GM20000 (cell line): ENCODE measurements at places on chromosomes 6 and 20.

GRCh38 chr6:35925961-35926360 is 5.1 kb upstream of the SRPK1 start:
- DNase-seq, result no peak

- DNase-seq, result no peak
Measured at GRCh38 chr6:137964876-137965275, 97.8 kb downstream of the TNFAIP3 start.

DNA sequence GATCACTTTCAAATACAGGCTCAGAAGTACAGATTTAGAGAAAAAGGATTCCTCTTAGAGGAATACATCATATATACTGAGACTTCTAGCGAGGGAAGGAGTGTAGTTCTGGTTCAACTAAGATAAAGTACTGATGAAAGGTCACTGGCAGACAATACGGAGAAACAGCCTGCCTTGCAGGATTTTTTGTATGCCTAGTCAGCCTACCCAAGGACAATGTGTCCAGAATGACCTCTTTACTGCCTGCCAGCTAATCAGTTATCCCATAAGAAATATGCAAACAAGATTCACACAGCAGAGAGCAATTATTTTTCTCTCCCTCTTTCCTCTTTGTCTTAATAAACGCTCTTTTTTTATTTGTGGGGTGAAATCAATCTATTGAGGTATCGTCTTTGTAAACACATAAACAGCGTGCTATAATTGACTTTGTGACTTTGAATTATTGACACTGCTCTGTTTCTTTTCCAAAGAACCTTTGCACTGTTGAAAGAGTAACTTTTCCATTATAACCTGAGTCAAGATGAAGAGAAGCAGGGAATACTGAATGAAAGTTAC is 1.4 kb upstream of the TSPYL4 start:
- no peak for DNase-seq

DNA sequence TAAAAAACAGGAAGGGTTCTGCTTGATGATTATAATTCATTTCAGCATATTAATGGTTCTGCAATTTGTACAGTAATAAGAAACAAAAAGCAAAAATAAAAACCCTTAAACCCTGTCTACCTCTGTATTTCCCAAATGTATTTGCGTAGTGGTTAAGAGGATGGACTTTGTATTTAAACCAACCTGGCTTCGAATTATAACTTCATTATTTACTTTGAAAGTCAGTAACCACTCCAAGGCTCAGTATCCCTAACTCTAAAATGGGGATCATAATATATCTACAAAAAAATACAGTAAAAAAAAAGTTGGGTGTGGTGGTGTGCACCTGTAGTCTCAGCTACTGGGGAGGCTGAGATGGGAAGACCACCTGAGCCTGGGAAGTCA is 21.4 kb downstream of the PERP start:
- DNase-seq, result no peak

GRCh38 chr20:59082077-59082740 is 39.6 kb upstream of the PRELID3B start:
- DNase-seq, result no peak

DNA sequence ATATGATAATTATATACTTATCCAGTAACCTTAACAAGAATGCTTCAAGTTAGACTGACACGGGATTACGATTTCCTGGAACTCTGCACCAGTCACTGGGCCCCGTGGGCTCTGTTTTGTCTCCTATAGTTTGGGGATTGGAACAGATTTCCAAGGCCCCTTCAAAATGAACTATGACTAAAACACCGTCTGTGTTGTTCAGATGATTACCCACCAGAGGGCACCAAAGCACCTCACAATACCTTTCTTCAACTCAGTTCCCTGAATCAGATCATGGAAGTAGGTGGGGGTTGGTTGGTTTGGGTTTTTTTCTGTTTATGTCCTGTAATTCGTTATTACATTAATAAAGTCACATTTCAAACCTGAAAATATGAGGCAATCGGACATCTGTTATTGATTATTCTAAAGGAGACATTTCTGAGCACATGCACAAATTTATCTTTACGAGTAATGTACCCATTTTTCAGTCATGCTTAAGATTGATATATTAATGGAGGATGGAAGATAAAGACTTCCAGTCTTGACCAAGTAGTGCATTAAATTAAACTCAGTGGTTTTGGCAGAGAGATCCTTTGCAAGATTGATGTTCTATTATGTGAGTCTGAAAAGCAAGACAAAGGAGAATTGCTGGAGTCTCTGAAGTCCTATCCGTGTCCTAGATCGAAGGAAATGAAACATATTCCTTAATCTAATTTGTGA is 112.0 kb upstream of the COL21A1 start:
- DNase-seq, result peak; percentile 65

DNA sequence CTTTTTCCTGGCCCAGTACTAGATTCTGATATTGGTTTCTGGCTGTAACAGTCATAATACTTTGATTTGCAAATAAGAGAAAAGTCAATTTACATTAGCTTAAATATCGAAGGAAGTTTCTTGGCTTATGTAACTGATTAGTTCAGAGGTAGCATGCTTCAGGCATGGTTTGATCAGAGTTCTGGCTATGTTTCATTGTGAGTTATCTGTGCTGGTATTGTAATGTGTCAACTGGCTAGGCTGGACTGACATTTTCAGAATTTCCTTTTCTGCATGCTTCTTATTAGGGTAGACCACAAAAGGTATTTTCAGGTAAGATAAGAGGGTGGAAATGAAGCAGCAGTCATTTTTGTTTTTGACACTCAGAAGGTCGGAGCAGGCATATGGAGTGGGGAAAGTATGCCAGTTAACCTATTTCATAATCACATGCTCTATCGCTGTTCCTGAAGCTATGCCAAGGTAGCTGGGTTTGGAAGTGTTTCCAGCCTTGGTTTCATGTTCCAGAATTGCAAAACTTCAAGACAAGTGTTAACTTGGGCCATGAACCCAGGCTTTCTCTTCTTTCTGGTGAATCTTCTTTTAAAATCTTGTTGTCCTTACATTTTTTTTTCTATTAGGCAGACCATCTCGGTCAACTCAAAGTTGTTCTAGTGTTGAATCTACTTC is 244.9 kb downstream of the DHX35 start:
- no peak for DNase-seq

DNA sequence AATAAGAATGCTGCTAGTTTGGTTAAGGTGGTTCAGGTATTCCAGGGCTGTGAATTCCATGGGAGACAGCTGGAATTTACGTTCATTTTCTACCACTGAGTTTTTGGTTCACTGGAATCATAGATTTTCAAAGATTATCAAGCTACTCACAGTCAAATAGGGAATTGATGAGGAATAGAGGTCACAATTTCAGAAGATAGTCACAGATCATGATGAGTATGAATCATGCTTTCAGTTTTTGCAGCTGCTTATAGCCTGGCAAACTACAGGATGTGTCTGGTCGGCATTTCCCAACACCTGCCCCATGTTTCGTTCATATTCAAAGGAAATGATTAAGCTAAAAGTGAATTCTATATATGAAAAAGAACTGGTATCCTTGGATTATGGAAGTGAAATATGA is 58.7 kb downstream of the BCKDHB start:
- peak; percentile 39 for DNase-seq

DNA sequence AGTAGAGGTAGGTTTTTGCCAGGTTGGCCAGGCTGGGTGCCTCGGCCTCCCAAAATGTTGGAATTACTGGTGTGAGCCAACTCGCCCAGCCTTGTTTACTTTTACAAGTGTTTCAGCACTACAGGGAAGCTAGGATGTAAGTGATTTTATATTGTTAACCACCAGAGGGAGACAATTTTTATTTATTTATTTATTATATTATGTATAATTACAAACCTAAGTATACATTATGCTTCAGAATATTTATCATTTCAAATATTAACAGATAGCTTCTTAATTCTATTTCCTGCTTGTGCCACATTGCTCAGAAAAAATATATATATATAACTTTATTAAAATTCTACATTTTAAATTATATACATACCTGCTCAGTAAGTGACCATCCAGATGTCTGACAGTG is 9.8 kb downstream of the MMUT start:
- DNase-seq, result no peak

DNA sequence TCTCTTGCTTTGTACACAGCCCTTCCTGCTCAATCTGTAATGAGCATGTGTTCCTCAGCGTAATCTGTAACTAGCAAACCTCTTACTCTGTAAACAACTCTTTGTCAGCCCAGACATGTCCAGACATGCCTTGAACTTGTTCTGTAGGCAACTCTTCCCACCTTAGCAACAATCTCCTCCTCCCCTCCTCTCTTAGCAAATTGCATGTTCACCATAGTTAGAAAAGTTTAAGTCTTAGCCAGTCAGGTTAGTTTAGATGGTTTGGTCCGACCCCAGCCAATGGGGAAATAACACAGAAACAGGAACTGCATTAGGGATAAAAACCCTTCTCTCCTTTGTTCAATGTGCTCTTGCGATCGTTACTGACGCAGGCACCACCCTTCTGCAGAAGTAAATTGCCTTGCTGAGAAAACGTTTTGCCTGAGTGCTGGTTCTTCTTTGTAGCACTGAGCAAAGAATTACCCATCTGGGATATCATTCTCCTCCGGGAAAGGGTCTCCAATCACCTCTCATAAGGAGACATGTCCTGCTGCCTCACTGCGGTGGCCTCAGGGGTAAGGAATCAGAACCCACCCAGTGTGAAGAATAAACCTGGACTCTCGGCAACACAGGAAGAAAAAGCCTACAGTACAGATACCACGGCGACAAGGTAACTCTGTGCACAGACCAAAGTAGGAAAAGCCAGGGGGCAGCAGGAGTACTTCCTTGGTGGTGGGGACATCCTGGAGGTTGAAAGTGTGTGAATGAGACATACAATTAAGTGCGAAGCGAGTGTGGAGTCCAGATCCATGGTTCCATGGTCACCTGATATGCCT is 26.2 kb downstream of the PLN start:
- DNase-seq, result no peak

DNA sequence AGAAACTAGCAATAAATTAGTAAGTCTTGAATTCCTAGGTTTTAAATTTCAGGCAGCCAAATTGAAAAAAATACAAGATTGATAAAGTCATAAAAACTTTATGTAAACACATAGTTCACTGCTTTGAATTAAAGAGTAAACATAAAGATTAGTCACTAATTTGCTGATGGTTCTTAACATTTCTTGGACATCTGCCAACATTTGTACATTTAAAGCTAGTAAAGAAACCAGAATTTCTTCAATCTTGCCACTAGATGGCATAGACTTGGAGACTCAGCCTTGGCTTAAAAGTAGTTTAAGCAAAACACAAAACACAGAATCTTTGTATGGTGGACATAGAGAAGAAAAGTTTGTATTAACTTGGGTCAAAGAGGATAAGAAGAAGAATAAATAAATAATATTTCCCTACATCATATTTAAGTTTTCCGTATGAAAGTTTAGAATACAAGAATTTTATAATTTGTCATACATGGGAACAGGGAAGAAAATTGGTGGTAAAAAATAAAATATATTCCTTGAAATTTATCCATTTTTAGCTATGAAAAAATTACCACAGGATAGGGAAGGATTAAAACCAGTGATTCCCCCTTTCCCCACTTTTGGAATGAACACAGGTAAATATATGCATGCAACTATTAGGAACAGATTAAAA is 41.7 kb upstream of the FAM135A start:
- peak; percentile 46 for DNase-seq
